ENCODE measurements at places on chromosomes 1 and 21. TPM values are rescaled to one million over a fixed set of nuclear protein-coding genes. Genes with fewer than 3 reads are reported as not detected.

DNA sequence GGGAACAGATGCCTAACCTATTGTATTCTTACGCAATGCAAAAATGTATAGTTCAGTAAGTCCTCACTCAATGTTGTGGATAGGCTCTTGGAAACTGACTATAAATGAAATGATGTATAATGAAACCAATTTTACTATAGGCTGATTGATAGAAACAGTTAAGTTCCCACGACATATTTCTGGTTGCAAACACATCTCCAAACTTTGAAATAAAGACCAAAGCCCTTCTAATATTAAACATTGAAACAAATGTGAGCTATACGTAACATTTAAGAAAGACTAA is 29.1 kb downstream of the MAP3K21 start:
- DNase-seq: no peak

Gene MCOLN2
- 103 TPM for total RNA-seq

DNA sequence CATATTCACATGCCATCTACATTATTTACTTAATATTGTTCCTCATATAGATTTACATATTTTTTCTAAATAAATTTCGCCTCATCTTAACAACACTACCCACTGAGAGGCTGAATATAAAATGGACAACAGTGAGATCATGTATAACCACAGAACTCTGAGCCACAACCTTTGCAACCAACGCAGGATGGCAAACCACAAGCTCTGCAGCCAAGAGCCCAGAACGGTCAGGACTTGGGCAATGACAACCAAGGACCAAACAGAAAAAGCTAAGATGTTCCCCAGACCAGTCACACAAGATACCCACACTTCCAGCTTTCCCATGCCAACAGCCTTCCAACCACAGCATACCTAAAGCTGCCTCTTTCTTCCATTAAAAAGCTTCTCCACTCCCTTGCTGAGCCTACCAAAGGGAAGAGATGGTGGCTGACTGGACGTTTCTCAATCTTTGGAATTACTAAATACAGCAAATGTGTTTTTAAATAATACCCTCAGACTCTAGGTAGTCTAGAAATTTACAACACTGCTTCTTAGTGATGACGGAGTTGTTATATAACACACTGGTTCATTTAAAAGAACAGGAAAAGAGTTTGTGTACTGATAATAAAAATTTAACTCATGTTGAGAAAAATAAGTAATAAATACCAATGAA is 117.9 kb downstream of the AKT3 start:
- no peak for DNase-seq

Gene DNALI1
- not detected for total RNA-seq

Gene EFNA1
- not detected for total RNA-seq

GRCh38 chr1:38207906-38208305 is 161.3 kb upstream of the POU3F1 start:
- no peak for DNase-seq

DNA sequence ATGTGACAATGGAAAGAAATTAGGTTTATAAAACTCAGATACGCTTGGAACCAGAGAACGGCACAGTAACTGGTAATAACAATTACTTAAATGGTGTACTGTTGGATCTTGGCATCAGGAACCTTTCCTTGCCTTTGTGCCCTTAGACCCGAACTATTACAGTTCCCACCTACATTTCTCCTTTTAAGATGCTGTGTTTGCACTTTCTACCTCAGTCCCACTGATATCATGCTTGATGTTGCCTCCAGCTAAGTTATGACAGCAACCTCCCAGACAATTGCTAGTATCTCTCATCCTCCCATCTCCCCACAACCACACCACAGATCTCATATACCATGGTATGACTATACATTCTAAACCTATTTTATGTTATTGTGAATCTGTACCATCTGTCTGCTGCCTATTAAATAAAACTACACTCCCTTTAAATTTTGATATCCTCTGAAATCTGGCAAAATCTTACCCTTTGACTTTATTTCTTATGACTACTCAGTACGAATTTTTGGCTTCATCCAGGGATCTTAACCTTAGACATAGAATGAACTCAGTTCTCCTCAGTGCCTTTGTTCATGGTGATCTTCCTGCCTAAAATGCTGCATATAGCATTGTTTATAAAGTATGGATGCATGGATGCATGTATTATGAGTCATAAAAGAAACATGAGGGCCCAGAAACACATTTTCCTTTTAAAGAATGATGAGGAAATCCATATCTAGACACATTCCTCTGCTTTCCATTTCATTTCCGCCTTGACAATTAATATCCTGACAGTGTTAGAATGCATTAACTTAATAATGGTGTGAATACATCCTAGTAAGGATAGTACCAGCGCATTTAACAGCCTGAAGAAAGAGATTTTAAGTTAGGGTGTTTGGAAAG is 64.1 kb downstream of the LRRC8D start:
- no peak for DNase-seq

GRCh38 chr1:234609691-234610042 is 311 bp downstream of the IRF2BP2 start:
- DNase-seq: no peak

GRCh38 chr1:34684266-34684665 is 70.6 kb upstream of the GJB5 start:
- no peak for DNase-seq

- no peak for DNase-seq
Measured at GRCh38 chr1:201095581-201095980, 16.6 kb downstream of the CACNA1S start.

Gene LRRC7
- not detected for total RNA-seq

Gene WNT9A
- total RNA-seq: not detected

- no peak for DNase-seq
Measured at GRCh38 chr1:26315874-26316850, 1.6 kb upstream of the CD52 start.

GRCh38 chr1:77271852-77272580 is 9.8 kb upstream of the AK5 start:
- no peak for DNase-seq

DNA sequence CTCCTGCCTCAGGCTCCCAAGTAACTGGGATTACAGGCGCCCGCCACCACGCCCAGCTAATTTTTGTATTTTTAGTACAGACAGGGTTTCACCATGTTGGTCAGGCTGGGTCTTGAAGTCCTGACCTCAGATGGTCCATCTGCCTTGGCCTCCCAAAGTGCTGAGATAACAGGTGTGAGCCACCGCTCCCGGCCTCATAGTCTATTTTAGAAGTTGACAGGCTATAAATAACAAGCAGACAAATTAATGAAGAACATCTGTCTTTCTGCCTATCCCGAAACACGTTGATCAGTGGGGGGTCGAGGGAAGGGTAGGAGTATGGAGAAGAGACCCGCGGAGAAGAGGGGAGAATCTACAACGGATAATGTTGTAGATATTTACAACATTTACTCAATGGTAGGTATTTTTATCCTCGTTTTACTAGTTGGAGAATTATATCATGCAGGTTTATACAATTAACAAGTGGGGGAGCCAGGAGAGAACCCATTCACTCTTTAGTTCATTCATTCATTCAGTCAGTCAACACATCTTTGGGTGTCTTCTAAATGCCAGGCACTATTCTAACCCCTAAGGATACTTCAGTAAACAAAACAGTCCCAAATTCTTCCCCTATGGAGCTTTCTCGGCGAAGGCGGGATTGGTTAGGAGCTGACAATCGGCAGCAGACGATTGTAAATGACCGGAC is 497 bp upstream of the IFNAR2 start:
- DNase-seq: no peak

- DNase-seq: no peak
Measured at GRCh38 chr1:158554352-158554751, at the start of gene OR6Y1. Gene OR6Y1 (minus strand): TSS chr1:158554405. CDS start chr1:158548105, 6,300 bp downstream.

- no peak for DNase-seq
Measured at GRCh38 chr1:93416183-93416582, 31.7 kb upstream of the FNBP1L start.

Gene RNU1-2
- total RNA-seq: 2,678 TPM

Gene KAZN
- total RNA-seq: 4.7 TPM

- DNase-seq: no peak
Measured at GRCh38 chr1:30757352-30758120, at the start of gene LAPTM5. Gene LAPTM5 (minus strand): TSS chr1:30757774. CDS start chr1:30757745, 29 bp downstream.

Gene LRP8
- 25.5 TPM for total RNA-seq

Gene GRHL3
- total RNA-seq: 0.51 TPM

GRCh38 chr1:150262388-150263320 is 5.1 kb downstream of the CA14 start:
- DNase-seq: no peak

Gene PROX1
- total RNA-seq: 0.13 TPM

DNA sequence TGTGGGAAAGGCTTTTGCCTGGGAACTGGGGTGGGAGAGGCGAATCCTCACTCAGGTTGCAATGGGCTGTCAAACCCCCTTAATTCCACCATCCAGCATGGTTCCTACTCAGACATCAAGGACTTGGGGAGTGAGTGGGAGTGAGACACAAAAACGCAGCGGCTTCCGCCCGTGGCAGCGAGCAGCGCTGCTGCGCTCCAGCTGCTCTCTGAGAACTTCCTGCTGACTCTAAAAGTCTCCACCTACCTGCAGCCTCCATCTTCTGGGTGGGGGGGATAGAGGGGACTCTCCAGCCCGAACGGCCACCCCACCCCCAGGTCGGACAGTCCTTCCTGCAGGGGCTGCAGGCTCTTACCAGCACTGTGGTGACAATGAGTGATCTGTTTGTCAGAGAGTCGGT is 184.4 kb downstream of the GRIK3 start:
- DNase-seq: no peak

Gene CNN3
- total RNA-seq: 34.6 TPM

GRCh38 chr1:210687582-210688279 is 359.0 kb downstream of the HHAT start:
- no peak for DNase-seq

GRCh38 chr1:165351863-165352441 is 4.6 kb downstream of the LMX1A start:
- DNase-seq: no peak

GRCh38 chr1:78351551-78352216 is 139.1 kb upstream of the PTGFR start:
- DNase-seq: no peak

GRCh38 chr21:28822486-28823335 is 170.0 kb downstream of the LTN1 start:
- DNase-seq: no peak

- no peak for DNase-seq
Measured at GRCh38 chr1:10969267-10969970, 43.0 kb upstream of the TARDBP start.

Gene DNAJC11
- total RNA-seq: 51.8 TPM

DNA sequence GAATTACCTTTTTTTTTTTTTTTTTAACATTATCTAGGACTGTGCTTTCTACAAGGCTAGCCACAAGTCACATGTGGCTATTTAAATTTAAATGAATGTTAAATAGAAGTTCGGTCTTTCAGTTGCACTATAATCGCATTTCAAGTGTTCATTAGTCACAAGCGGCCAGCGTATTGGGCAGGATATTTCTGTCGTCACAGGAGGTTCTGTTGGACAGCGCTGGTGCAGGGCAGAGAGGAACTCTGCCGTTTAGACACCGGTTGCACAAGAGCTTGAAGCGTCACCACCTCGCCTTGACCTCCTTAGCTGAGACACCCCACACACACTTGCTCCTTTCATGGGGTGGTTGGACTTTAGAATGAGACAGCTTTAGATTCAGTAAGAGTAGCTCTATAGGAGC is 64.1 kb downstream of the BACE2 start:
- DNase-seq: no peak

DNA sequence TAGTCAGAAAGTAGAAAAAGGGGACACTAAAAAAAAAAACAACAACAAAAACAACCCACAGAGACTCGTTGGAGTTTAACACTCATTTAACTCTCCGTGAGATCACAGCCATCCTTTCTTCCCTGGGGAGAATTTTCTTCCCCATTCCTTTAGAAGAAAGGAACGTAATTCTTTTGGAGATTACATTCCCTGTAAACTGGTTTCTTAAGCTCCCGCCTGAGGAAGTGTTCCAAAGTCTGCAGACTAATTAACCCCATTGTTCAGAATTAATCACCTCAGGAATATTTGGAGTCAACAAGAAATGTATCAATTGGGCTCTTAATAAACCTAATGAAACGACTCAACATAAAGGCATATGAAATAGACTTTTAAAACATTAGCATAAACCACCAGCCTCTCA is 228.2 kb upstream of the CSF3R start:
- no peak for DNase-seq

- DNase-seq: no peak
Measured at GRCh38 chr21:29145354-29145782, 14.9 kb downstream of the MAP3K7CL start.

- DNase-seq: no peak
Measured at GRCh38 chr1:205775717-205776056, 405 bp upstream of the RAB29 start.

DNA sequence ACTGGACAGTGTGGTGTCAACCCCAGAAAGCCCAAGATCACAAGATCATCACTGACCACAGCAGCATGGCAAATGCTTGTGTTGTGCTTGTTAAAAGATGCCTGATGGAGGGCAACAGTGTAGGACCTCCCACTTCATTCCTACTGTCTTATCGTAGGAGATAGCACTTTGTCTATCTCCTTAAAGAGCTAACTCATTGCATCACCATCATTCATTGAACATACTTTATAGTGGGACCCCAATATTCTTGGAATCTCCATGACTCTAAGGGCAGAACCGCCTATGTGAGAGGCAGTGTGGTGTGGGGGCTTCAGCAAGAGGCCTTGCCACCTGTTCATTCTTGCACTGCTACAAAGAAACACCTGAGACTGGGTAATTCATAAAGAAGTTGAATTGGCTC is 5.0 kb upstream of the SH2D1B start:
- no peak for DNase-seq

GRCh38 chr1:209601809-209602657 is 18.5 kb downstream of the CAMK1G start:
- DNase-seq: no peak

- no peak for DNase-seq
Measured at GRCh38 chr1:204288021-204288588, 71.6 kb downstream of the PLEKHA6 start.

DNA sequence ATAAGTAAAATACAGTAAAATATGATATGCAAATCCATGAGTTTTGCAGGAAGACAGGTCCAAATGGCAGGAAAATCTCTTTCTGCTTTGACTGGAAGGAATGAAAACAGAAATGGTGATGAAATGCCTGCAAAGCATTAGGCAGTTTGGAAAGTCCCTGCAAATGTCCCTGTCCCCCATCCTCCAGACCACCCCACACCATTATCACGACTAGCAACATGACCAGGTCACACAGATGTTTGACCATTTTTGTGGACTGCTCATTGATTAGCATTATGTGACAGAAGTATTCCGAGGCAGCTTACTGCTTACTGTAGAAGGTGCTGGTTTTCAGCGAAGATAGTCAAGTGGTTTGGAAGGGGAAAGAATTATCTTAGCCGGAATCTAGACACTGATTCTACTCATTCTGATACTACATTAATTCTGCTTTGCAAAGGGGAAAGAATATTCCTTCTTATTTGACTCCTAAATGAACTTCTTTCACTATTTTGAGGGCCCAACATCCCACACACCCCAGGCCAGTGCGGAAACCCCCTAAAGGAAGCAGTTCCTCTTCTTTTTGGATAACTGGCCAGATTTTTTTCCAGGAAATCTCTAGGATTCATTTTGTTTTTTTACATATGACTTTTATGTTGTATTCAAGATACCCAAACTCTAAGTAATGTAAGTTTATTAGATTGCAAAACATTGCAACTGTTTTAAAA is 9.5 kb upstream of the CR2 start:
- no peak for DNase-seq
